ENCODE measurements at places on chromosomes 1 and 21.

- DNase-seq, result no peak
Measured at GRCh38 chr1:214111796-214112195, 124.0 kb downstream of the PROX1 start.

DNA sequence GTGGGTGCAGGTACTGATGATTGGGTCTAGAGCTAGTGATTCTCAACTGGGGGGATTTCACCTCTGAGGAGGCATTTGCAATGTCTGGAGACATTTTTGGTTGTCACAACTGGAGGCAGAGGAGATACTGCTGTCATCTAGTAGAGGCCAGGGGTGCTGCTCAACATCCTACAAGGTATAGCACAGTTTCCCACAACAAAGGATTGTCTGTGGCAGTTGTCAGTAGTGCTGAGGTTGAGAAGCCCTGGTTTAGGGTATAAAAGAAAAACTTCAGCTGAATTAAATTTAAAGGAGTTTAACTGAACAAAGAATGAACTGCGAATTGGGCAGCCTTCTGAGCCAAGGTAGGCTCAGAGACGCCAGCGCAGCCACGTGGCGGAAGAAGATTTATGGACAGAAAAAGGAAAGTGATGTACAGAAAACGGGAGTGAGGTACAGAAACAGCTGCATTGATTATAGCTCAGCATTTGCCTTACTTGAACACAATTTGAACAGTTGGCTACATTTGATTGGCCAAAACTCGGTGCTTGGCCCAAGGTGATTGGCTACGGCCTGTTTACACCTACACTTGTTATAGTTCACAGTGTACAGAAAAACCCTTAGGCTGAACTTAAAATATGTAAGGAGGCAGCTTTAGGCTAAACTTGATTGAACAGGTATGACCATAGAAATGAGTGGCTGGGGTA is 40.4 kb downstream of the MPZL1 start:
- no peak for DNase-seq

DNA sequence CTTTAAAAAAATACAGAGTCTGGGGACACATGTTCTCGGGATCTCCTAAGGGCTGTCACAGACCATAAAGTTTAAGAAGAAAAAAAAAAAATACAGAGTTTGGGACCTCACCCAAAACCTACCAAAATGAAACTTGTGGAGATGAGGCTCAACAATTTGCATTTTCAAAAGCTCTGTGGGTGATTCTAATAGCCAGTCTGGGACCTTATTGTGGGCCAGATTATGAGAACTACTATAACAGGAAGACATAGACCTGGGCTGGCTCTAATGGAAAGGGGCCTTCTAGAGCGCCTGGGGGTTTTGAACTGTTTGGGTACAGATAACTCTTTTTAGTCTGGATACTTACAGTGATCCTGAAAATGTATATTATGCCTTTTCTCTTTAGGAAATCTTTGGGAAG is 69.1 kb downstream of the LAMC1 start:
- no peak for DNase-seq

DNA sequence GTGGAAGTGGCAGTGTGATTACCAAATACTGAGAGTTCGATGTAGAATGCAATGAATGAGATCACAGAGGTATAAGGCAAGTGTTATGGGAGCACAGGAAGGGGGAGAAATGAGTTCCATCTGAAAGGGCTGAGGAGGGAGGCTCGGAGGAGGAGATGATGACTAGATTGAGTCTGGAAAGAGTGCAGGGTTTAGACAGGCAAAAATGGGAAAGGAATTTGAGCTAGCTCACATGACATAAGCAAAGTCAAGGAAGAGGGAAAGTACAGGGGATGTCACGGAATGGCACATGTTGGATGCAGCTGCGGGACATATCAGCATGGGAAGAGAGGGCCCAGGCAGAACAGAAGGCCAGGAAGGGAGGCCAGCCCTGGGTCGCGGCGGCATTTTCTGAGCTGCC is 132.7 kb downstream of the RUNX1 start:
- DNase-seq, result no peak

- DNase-seq, result no peak
Measured at GRCh38 chr1:162677607-162678371, 45.5 kb downstream of the DDR2 start.

- DNase-seq, result no peak
Measured at GRCh38 chr1:47178654-47179016, 11.2 kb downstream of the PDZK1IP1 start.

- no peak for DNase-seq
Measured at GRCh38 chr1:51535006-51535592, 16.0 kb upstream of the EPS15 start.

DNA sequence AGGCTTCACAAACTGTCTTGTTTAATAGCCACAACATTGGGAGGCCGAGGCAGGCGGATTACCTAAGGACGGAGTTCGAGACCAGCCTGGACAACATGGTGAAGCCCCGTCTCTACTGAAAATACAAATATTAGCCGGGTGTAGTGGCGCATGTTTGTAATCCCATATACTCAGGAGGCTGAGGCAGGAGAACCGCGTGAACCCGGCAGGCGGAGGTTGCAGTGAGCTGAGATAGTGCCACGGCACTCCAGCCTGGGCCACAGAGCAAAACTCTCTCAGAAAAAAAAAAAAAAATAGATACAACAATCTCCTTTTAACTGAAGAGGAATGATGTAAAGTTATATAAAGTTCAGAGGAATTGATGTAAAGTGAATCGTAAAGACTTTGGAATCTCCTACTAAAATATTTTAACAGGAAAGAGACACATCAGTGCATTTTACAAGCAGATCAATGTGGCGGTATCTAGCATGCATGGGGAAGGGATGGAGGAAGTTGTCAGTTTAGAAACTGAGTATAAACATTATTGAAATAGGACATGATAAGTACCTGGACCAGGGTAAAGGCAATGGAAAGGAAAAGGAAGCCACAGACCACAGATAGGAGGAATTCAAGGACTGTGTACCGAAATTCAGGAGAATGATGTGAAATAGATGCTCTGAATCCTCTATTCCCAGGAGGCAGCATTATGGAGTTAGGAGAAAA is 41.5 kb downstream of the PTPRC start:
- no peak for DNase-seq

DNA sequence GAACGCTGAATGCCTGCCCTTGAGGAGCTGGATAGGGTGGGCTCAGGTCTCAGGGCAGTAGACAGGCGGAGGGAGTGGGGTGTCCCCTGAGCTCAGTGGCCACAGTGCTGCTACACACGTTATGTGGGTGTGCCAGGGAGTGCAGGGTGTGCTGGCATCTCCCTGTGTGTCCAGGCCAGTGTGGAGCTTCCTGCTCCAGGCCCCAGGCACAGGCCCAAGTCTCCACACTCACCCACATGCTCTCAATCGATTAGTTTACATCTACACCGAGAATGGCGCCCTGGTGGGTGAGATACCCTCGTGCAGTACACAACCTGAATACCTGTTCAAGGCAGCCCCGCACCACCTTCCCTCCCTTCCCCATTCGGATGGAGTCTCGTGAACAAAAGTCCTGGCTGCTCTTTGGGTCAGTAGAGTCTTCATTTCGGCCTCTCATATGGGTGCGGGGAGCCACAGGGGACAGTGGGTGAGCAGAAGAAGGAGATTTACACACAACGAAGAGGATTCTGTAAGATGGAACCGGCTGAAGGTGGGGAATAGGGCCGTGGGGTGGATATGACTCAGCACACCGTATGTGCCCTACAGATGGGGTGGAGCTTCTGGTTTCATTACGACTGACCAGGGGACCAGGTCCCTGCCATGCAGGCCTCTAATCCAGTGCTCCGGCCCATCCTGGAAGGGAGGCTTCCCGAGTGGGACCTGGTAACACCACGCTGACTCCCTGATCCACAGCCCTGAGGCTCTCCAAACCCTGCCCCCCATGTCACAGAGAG is 93.3 kb downstream of the SPSB1 start:
- DNase-seq, result no peak

- no peak for DNase-seq
Measured at GRCh38 chr1:56672579-56672978, 27.5 kb downstream of the PRKAA2 start.

DNA sequence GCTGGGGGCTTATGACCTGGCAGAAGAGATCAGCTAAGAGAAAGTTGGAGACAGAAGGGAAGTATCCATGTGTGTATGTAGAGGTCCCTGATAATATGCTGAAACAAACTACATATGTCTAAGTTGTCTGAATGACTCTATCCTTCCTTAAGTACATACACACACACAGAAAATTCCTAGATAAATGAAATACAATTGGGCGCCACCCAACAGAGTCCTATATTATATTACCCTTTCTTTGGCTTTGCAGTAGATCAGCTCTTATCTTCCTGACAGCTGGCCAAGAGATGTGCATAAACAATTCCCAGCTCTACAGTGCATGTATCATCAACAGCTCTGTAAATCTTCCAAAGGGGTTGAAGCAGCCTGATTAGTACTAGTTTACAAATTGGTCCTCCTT is 40.1 kb downstream of the SORT1 start:
- no peak for DNase-seq

- DNase-seq, result no peak
Measured at GRCh38 chr1:190579552-190580193, 102.0 kb upstream of the BRINP3 start.

- DNase-seq, result no peak
Measured at GRCh38 chr1:228391411-228392020, 15.1 kb downstream of the TRIM11 start.

DNA sequence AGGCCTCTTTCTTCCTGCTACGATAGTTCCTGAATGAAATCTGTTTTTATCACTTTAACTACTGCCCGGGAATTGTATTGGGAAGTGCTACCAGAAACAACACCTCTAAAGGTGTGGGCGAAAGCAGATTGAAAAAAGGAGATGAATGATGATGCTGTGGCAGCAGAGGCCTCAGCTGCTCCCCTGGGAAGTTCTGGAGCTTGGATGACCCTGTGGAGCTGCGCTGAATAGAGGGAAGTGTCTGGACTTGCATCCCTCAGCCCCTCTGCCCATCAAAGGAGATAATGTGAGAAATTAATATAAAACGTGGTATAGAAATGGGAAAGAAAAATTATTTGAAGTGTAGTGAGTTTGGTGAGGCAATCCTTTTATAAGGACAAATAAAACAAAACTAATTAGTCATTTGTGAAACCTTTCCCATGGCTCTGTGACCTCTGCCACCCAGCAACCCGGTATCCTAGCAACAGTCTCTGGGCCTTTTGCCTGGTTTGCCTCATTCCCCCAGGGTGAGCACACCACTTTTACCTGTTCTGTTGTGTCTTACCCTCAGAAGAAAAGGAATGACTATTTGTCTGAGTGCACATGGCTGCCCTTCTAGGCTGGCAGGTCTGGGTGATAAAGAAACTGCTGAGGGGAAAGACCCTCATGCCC is 21.3 kb downstream of the OVAAL start:
- DNase-seq, result no peak

GRCh38 chr1:165057956-165058355 is 298.6 kb downstream of the LMX1A start:
- no peak for DNase-seq

- no peak for DNase-seq
Measured at GRCh38 chr1:41698916-41699860, 214.7 kb upstream of the EDN2 start.

DNA sequence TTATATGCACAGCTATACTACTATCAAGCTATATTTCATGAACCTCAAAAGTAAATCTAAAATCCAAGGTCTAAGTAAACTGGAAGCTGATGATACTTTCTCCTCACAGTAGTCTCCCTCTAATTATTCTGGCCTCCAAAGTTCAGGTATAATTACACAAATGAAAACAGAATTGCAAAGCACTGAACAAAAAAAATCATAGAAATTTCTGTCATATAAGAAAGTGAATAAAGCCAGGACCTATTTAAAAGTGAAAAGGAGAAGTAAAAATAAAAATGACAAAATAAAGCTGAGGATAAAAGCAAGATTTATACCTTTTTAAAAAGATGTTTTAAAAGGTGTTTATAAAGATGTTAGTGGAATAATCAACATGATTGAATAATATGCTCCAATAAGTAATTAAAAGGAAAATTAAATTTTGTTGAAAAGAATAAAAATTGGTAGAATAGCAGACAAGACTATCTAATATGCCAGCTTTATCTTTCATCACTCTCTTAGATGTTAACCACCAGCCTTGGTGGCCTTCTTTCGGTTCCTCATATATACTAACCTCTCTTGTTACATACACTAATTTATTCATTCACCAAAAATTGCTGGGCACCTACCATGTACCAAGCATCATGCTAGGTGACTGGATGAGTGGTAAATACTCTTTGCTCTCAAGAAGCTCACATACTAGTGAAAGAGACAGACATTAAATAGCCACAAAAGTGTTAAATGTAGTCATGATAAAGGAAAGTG is 25.1 kb downstream of the SHCBP1L start:
- DNase-seq, result no peak

- DNase-seq, result no peak
Measured at GRCh38 chr21:42307106-42307505, 8.1 kb downstream of the TFF3 start.

GRCh38 chr1:160214481-160215140 is 9.4 kb downstream of the PEA15 start:
- no peak for DNase-seq

- no peak for DNase-seq
Measured at GRCh38 chr1:217493290-217493689, 137.6 kb downstream of the GPATCH2 start.

- DNase-seq, result no peak
Measured at GRCh38 chr1:64127297-64127696, 76.1 kb upstream of the UBE2U start.

GRCh38 chr1:170470121-170470520 is 61.8 kb upstream of the GORAB start:
- DNase-seq, result no peak

DNA sequence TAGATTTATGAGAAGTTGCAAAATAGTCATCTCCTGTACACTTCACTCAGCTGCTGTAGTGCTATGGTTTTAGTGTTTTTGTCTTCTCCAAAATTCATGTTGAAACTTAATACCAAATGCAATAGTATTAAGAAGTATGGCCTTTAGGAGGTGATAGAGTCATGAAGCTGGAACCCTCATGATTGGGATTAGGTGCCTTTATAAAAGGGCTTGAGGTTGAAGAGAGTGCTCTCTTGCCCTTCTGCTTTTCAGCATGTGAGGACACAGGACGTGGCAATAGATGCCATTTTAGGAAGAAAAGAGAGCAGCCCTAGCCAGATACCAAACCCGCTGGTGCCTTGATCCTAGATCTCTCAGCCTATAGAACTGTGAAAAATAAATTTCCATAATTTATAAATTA is 87.6 kb downstream of the CTH start:
- no peak for DNase-seq

- no peak for DNase-seq
Measured at GRCh38 chr1:15810073-15810472, 2.6 kb upstream of the UQCRHL start.

GRCh38 chr1:35243691-35244090 is 24.8 kb upstream of the ZMYM4 start:
- no peak for DNase-seq

GRCh38 chr21:37139902-37140301 is 66.8 kb downstream of the TTC3 start:
- DNase-seq, result no peak

GRCh38 chr1:15417059-15417934 is 7.6 kb downstream of the EFHD2 start:
- DNase-seq, result no peak

GRCh38 chr21:26836528-26836927 is 8.7 kb downstream of the ADAMTS1 start:
- DNase-seq, result no peak

GRCh38 chr1:57655161-57655560 is 231.3 kb upstream of the DAB1 start:
- no peak for DNase-seq

- no peak for DNase-seq
Measured at GRCh38 chr1:11027316-11027715, 14.9 kb downstream of the TARDBP start.
